ENCODE measurements at places on chromosomes 1 and 21.

DNA sequence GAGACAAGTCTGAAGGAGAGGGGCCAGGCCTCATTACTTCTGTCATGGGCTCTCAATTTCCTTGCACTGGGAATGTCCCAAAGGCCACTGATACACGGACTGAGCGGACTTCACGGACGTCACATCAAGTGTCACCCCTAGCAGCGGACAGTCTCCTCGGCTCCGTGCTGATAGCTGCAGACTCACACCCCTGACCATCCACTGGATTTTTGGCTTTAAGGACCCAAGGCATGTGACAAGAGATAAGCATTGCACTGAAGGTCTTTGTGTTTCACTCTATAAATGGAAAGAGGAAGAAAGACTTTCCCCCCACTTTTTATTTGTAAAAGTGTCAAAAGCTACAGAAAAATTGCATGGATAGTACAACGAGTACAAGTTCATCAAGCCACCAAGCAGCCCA, 200.4 kb upstream of the FGGY start:
- peak; percentile 60 for DNase-seq

GRCh38 chr1:107175102-107175909, 34.5 kb downstream of the NTNG1 start:
- DNase-seq, result no peak

DNA sequence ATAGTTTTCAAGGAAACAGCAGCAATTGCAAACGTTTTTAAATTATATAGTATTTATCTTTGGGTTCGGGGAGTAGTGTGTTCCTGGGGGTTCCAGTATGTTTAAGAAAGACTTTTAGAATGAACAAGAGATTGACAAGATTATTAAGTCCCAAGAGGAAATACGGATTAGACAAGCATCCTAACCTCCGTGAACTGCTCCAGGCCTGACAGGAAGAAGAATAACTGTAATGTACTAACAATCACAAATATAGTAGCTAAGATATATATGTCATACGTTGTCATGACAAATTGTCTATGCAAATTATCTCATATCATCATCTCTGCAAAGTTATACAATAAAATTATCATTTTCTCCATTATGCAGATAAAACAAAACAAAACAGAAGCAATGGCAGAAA, 1397.2 kb downstream of the MRPL39 start:
- no peak for DNase-seq

- no peak for DNase-seq
These were observed 7.3 kb downstream of the UAP1 start for GRCh38 chr1:162568802-162569201.

GRCh38 chr1:196774603-196775002, at the start of gene CFHR3:
CFHR3 (plus strand) TSS chr1:196774840; CDS start chr1:196774887, 47 bp downstream.
- DNase-seq, result no peak

DNA sequence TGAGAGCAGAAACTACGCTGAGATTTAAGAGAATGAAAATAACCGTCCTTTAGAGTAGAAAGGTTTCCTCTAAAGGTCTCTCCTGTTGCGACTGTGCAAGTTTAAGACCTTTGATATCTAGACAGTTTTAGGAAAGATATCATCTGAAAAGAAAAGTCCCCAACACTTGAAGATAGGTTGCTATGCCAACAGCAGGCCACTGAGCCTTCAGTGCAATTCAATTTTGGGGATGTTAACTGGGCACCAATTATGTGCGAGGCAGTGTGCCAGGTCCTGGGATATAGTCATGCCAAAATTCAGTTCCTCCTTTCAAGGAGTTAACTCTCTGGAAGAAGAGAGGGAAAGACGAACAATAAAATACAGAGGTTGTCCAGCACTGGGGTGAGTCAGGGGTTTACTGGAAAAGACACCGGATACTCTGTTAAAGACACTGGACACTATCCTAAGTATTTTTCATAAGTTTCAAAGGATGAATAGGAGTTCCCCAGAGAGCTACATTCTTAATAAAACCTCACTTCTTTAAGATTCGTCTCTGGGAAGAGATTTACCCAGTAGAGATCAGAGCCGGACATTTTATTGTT, 25.5 kb upstream of the ZNF281 start:
- DNase-seq, result no peak

- no peak for DNase-seq
These were observed 234.1 kb downstream of the NCAM2 start for GRCh38 chr21:21232320-21232719.

- no peak for DNase-seq
These were observed 272.4 kb downstream of the DUSP10 start for GRCh38 chr1:221469476-221469875.

GRCh38 chr1:190456129-190456528, 21.5 kb downstream of the BRINP3 start:
- no peak for DNase-seq

DNA sequence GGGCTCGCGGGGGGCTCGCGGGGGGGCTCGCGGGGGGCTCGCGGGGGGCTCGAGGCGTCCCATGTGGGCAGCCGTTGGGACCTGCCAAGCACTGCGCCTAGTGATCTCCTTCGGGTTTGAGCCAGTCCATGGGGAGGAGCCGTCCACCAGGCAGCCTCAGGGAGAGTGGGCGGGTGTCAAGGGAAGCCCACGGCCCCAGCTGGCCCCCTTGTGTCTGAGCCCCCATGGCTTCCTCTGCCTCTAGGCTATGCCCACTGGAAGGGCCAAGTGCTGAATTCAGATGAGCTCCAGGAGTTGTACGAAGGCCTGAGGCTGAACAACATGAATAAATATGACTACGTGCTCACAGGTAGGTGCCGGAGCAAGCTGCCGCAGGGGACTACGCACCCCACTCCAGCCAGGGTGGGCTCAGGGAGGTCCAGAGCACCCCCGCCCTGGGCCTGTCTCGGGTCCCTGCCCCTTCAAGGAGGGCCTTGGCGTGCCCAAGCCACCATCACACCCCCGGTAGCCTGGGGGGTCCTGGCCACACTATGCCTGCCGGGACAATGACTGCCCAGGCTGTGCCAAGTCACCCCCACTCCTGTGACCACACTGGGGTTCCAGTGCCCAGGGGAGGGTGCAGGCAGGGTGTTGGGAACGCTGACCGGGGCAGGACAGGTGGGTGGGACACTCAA, 22.6 kb downstream of the PDXK start:
- DNase-seq, result no peak

- DNase-seq, result no peak
These were observed 2.9 kb upstream of the DIP2A start for GRCh38 chr21:46455575-46456385.

GRCh38 chr1:47645151-47645550, 207.3 kb downstream of the FOXD2 start:
- no peak for DNase-seq

- no peak for DNase-seq
These were observed 45.7 kb downstream of the PCNT start for GRCh38 chr21:46369520-46370235.

GRCh38 chr1:87950369-87950768, 621.7 kb downstream of the LMO4 start:
- DNase-seq, result no peak

GRCh38 chr21:38475519-38475918, 22.8 kb downstream of the ERG start:
- no peak for DNase-seq

- no peak for DNase-seq
These were observed 11.7 kb downstream of the CD2 start for GRCh38 chr1:116765962-116766361.

DNA sequence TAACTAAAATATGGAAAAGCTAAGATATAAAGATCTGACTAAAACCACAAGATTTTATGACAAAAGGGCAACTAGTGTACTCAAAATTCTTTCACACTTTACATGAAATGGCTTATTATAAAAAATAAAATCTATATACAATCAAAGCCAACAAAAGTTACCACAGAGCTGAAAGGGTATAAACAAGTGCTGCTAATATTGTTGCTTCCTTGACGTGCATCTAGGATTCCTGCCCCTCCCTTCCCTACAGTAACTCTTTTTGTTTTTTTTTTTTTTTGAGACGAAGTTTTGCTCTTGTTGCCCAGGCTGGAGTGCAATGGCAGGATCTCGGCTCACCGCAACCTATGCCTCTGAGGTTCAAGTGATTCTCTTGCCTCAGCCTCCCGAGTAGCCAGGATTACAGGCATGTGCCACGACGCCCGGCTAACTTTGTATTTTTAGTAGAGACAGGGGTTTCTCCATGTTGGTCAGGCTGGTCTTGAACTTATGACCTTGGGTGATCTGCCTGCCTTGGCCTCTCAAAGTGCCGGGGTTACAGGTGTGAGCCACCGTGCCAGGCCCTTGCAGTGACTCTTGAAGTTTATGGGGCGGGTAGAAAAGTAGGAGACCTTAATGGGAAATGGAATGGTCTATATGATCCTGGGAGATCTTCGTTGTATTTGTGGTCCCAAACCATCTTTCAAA, 4.5 kb downstream of the SRSF4 start:
- DNase-seq, result no peak

DNA sequence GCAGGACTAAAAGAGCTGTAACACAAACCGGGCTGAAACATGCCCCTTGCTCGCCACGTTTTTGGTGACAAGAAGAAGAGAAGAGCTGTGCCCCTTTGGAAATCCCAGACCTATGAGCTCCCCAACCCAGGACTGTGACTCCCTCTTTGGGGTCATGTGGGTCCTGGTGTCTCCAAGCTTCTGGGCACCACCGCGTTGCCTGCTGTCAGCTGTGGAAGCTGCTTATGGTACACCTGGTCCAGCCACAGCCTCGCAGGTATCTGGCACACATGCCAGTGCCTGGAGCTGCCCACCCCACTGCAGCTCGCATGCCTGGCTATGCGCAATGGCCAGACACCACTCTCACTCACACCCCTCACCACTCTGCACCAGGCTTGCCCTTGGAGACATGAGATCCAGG, 171.8 kb downstream of the MATN1 start:
- DNase-seq, result no peak

- DNase-seq, result peak; percentile 28
These were observed 234.0 kb downstream of the NPHP4 start for GRCh38 chr1:5758000-5758858.

- DNase-seq, result no peak
These were observed 141.1 kb upstream of the ETV3 start for GRCh38 chr1:157279138-157279801.

GRCh38 chr1:36922593-36923426, 111.5 kb downstream of the GRIK3 start:
- no peak for DNase-seq

- no peak for DNase-seq
These were observed 106.3 kb upstream of the SMYD2 start for GRCh38 chr1:214174508-214175199.

DNA sequence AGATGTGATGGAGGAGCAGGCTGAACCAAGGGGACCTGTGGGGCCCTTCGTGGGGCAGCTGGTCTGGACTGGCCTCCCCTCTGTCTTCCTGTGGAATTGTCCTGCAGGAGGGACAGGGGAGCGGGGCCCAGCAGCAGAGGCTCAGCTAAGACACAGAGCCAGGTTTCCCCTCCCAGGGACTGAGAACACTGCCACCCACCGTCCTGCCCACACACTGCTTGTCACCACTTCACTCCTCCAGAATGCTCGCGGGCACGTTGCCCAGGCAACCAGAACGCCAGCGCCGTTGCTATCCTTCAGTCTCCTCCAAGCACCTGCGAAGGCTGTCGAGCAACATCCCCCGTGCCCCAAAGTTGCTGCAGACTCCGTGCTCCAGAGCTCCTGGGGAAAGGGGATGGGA, 46.4 kb downstream of the AJAP1 start:
- no peak for DNase-seq

GRCh38 chr21:35990609-35991008, 69.7 kb downstream of the SETD4 start:
- DNase-seq, result no peak

DNA sequence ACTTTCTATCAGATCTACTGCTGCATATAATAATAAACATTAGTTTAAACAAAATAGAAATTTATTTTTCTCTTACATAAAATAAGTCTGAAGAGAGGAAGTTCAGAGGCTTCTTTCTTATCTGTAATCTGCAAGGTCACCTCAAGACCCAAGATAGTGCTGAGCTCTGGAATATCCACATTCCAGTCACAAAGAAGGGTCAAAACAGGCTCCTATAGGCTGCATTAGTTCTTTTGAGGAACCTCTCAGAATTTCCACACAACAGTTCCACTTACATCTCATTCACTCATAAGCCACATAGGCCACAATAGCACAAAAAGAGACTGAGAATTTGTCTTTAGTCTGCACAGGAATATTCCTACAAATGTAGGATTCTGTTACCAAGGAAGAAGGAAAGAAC, 15.4 kb downstream of the DYNLT5 start:
- DNase-seq, result no peak

- no peak for DNase-seq
These were observed 232.6 kb downstream of the COL11A1 start for GRCh38 chr1:102875756-102876155.

- DNase-seq, result no peak
These were observed 5.2 kb upstream of the ERRFI1 start for GRCh38 chr1:8031176-8031785.

DNA sequence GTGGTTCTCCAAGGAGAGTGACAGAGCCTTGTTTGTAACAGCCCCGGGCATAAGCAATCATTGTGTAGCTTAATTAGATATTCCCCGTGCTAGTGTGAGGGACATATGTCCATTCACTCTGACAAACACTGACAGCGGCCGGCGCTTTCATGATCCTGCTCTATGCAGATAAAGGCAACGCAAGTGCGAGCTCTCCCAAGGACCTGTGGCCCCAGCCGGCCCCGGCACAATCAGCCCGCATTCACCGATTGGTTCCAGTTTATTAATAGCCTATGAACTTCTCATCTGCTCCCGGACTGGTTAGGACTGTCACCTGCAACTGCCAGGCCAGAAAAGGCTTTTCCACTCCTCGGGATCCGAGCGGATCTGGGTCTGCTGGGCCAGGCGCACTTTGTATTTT, 18.0 kb upstream of the OLIG1 start:
- no peak for DNase-seq

- no peak for DNase-seq
These were observed 49.7 kb downstream of the APP start for GRCh38 chr21:26120828-26121227.

DNA sequence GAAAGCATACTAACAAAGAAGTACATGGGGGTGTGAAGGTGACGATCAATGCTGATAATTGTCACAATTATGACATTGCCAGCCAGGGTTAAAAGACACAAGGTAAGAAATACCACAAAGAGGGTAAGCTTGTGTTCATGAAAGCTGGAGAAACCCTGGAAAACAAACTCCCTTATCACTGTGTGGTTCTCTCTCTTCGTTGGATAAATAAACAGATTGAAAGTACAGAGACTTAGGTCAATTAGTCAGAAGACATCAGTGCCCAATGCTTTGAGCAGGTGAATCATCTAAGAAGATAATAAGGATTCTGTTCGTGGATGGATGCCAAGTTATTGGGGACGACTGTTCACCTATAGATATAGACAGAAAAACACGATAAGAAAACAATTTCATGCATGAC, 22.4 kb upstream of the FCER1A start:
- no peak for DNase-seq

GRCh38 chr1:168521401-168522000, 22.3 kb downstream of the XCL2 start:
- DNase-seq, result no peak

DNA sequence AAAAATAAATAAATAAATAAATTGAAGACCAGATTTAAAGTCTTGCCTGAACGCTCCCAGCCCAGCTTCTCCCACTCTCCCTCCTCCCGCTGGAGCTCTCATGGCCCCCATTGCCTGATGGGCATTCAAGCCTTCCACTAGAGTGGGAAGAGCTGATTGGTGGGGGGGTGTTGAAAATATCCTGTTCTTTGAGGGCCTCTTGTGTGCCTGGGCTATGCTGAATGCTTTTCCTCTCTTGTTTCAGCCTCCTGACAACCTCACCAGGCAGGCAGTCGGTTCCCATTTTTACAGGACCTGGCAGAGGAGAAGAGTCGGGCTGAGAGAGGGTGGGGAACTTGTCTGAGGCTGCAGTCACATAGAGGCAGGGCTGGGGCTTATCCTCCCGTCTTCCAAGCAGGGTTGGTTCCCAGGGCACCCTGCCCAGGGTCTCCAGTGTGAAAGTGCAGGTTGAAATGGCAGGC, 59.2 kb upstream of the SSBP3 start:
- no peak for DNase-seq

All from Right ventricle myocardium superior (tissue), 1 donor.